ENCODE measurements at places on chromosomes 12 and 14.

- DNase-seq = no peak
Observed at GRCh38 chr12:83179999-83180398, 493.3 kb downstream of the TMTC2 start.

GRCh38 chr12:46577063-46577776 is 204.6 kb upstream of the SLC38A2 start:
- no peak for DNase-seq

DNA sequence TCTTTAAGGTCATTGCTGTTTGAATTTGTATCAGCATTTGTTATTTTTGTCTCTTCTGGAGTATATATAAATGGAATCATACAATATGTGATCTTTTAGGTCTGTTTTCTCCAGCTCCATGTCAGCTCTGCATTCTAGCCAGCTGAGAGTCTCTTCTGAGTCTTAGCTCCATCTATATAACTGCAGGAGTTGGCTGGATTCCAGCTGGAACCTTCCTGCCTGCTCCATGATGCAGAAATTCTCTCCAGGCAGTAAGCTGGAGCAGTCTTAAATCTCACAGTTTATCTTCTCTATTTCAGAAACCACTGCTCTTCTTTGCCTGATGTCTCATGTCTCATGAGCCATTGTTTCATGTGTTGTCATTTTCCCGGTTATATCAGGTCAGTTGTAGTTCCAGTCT is 827.6 kb downstream of the NRXN3 start:
- DNase-seq = no peak

- DNase-seq = no peak
Observed at GRCh38 chr14:104290058-104290667, 151.8 kb downstream of the KIF26A start.

- DNase-seq = no peak
Observed at GRCh38 chr12:32997471-32997870, 100.9 kb upstream of the PKP2 start.

- no peak for DNase-seq
Observed at GRCh38 chr14:102873131-102873530, 49.3 kb upstream of the AMN start.

- DNase-seq = no peak
Observed at GRCh38 chr12:48979602-48980388, 1.7 kb downstream of the WNT1 start.

DNA sequence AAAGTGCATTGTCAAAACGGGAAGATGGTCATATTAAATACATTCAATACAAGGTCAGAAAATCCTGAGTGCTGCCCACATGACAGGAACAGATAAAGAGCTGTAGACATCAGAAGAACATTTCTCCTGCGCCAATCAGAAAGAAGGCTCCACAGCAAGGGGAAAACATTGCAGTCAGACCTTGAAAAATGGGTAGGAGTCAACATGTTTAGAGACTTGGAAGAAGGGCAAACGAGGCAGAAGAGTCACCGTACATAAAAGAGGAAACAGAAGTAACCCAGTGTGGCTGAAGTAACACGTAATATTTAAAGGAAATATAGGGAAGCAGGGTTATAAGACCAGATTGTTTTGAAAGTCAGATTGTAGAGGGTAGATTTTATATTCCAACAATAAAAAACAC is 11.9 kb downstream of the SPPL3 start:
- DNase-seq = no peak

DNA sequence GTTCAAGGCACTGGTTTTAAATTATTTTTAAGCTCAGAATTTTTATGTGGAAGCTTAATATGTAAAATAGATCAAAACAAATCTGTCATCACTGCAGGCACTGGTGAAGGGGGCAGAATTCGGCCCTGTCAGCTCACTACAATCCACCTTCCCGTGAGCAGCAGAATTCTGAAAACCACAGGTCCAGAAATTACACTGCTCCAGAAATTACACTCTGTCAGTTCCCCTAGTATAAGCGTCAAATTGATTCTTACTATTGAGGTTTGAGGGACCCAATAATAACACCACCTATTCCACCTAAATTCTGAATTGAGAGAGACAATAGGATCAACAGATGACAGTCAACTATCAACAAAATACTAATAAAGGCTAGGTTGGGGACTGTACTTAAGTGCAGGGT is 245.5 kb downstream of the PHLDA1 start:
- DNase-seq = no peak

GRCh38 chr14:60350366-60350720 is 101.3 kb downstream of the PPM1A start:
- DNase-seq = no peak

GRCh38 chr14:97594306-97594705 is 797.1 kb downstream of the VRK1 start:
- DNase-seq = no peak

GRCh38 chr12:84056-84455 is 17.5 kb downstream of the IQSEC3 start:
- DNase-seq = peak; percentile 72

DNA sequence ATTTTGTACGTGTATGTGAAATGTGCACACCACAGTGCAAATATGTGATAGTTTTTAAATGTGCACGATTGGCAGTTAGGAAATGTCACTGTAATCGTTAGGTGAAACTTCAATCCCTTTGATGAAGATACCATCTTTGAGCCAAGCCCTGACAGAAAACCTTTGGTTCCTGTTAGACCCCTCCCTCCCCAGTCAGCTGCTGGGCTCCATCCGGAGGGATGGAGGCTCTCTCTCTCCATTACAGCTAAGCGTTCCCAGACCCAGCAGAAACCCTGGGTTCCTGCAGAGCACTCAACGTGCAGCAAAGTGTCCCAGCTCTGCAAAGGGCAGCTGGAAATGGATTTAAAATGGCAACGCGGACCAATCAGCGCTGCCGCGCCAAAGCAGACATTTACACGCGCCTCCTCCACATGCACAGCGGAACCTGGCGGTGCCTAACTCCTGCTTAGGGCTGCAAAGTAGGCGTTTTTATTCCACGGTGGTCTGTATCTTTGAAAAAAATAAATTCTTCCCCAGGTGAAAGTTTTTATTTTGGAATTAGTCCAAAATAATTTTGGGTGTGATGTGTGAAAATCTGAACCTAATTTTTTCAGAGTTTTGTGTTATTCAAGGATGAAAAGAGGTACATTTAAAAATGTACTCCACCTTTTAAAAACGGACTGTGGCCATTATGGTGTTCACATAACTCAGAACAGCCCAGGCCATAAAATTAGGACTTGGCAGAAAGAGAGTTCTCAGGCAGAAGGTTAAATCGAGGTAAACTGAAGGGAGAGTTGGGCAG is 1.4 kb upstream of the HMGA2 start:
- DNase-seq = no peak

- DNase-seq = no peak
Observed at GRCh38 chr12:128312661-128313060, 45.7 kb downstream of the TMEM132C start.

DNA sequence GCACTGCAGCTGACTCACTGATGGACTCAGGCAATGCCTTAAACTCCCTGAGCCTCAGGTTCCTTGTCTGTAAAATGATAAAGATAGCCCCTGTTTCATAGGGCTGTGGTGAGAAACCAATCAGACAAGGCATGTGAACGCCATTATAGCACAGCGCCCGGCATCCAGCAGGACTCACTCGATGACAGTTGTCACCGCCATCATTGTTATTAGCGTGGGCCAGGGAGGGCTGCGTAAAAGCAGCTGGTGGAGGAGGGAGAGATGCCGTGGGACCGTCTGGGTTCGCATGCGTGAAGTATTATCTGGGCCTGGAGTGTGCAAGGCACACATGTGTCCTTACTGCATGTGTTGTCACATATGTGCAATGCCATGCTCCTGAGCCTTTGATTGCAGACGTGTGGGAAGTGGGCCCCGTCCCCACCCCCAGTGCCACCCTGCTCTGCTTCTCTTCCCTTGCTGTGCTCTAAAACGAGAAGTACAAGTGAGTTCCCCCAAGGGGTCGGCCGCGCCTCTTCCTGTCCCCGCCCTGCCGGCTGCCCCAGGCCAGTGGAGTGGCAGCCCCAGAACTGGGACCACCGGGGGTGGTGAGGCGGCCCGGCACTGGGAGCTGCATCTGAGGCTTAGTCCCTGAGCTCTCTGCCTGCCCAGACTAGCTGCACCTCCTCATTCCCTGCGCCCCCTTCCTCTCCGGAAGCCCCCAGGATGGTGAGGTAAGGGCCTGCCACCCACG is at the start of gene PTPN6:
TSS of gene PTPN6 (plus strand) at position 546 of the 730 bp plus-strand sequence. CDS start at position 703, 157 bp downstream.
- no peak for DNase-seq

DNA sequence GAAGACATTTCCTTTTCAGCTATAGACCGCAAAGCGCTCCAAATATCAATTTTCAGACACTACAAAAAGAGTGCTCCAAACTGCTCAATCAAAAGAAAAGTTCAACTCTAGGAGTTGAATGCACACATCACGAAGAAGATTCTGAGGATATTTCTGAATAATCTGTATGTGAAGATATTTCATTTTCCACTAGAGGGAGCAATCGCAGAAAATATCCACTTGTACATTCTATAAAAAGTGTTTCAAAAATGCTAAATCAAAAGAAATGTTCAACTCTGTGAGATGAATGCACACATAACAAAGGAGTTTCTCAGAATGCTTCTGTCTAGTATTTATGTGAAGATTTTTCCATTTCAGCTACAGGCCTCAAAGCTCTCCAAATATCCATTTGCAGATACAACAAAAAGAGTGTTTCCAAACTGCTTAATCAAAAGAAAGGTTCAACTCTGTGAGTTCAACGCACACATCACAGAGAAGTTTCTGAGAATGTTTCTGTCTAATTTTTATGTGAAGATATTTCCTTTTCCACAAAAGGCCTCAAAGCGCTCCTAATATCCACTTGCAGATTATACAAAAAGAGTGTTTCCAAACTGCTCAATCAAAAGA is 643.8 kb upstream of the ALG10B start:
- DNase-seq = no peak

GRCh38 chr12:131917139-131917710 is 11.9 kb upstream of the PUS1 start:
- DNase-seq = no peak

DNA sequence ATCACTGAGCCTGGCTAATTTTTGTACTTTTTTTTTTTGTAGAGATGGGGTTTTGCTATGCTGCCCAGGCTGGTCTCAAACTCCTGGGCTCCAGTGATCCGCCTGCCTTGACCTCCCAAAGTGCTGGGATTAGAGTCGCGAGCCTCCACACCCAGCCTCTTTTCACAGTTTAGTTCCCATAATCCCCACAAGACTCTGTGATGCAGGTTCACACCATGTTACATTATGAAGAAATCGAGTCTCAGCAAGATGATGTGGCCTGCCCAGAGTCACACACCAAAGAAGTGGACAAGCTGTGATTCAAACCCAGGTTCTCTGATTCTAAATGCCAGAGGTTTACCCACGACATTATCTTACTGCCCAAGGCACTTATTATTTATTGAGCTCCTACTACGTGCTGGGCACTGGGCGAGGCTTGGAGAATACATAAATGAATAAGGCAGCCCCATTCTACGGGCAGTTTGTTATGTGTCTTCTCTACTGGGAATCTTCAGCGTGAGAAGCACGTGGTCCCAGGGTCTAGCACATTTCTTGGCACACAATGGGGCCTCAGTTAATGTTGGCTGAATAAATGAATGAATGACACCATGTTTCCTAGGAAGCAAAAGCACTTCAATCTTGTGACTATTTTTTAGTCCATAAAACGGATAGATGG is 23.5 kb upstream of the OASL start:
- DNase-seq = no peak

- DNase-seq = no peak
Observed at GRCh38 chr12:1529862-1530591, 64.4 kb downstream of the FBXL14 start.

DNA sequence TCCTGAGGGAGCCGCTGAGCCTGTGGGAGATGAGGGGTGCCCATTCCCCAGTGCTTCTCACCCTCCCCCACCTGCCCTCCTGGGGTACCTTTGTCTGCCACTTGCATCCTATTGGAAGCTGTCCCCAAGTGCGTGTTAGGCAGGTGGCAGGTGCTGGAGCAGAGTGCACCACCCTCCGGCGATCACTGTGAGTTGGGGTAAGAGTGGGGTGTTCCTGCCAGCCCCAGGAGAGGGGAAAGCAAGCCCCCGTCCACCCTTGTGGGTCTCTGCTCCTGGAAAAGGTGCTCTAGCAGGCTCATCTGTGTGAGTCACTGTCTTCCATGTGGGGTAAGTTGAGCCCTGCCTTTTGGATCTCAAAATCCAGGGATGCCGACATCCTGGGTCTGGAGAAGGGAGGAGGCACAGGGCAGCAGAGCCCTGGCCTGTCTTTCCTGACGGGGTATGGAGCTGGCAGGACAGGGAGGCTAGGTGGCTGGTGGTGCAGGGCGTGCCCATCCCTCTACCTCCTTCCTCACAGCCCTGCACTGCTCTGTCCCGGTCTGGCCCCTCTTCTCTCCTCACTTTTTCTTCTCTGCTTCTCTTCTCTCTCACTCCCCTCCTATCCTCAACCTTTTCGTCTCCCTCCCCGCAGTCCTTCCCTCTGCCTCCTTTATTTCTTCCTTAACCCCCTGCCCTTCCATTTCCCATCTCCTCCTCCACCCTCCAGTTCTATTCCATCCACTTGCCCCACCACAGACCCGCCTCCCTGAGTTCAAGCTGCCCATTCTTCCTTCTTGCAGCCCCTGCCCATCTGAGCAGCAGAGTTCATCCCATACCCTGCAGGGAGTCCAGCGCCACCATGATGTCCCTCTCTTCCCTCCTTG is 20.1 kb upstream of the KRT7 start:
- no peak for DNase-seq

GRCh38 chr12:124317400-124317799 is 22.5 kb downstream of the RFLNA start:
- DNase-seq = no peak

- no peak for DNase-seq
Observed at GRCh38 chr14:102565331-102565887, 27.0 kb upstream of the RCOR1 start.

- no peak for DNase-seq
Observed at GRCh38 chr14:103050935-103051334, 6.4 kb downstream of the CDC42BPB start.

GRCh38 chr12:51521554-51522276 is 69.3 kb upstream of the SCN8A start:
- no peak for DNase-seq

GRCh38 chr12:46553266-46553665 is 180.7 kb upstream of the SLC38A2 start:
- no peak for DNase-seq

- DNase-seq = no peak
Observed at GRCh38 chr12:52228366-52228765, 4.7 kb upstream of the KRT7 start.

GRCh38 chr14:51442513-51443175 is 202.6 kb downstream of the TMX1 start:
- no peak for DNase-seq

- DNase-seq = no peak
Observed at GRCh38 chr14:41629876-41630275, 23.2 kb downstream of the LRFN5 start.

- no peak for DNase-seq
Observed at GRCh38 chr12:29578070-29578469, 80.6 kb upstream of the OVCH1 start.

GRCh38 chr12:12017798-12018197 is 52.9 kb upstream of the BCL2L14 start:
- no peak for DNase-seq

GRCh38 chr14:28635387-28635786 is 131.2 kb upstream of the FOXG1 start:
- peak; percentile 11 for DNase-seq

GRCh38 chr12:128994856-128995255 is 141.6 kb downstream of the GLT1D1 start:
- no peak for DNase-seq

All from NCI-H2081 treated with DMSO at 0.1 percent for 48 hours (cell line).